Inflammatory macrophage treated with lipopolysaccharide for 4 hours (primary cell): ENCODE measurements at places on chromosomes 3 and 15.

- DNase-seq, result no peak
These were observed 54.4 kb downstream of the C3orf80 start for GRCh38 chr3:160279657-160280056.

DNA sequence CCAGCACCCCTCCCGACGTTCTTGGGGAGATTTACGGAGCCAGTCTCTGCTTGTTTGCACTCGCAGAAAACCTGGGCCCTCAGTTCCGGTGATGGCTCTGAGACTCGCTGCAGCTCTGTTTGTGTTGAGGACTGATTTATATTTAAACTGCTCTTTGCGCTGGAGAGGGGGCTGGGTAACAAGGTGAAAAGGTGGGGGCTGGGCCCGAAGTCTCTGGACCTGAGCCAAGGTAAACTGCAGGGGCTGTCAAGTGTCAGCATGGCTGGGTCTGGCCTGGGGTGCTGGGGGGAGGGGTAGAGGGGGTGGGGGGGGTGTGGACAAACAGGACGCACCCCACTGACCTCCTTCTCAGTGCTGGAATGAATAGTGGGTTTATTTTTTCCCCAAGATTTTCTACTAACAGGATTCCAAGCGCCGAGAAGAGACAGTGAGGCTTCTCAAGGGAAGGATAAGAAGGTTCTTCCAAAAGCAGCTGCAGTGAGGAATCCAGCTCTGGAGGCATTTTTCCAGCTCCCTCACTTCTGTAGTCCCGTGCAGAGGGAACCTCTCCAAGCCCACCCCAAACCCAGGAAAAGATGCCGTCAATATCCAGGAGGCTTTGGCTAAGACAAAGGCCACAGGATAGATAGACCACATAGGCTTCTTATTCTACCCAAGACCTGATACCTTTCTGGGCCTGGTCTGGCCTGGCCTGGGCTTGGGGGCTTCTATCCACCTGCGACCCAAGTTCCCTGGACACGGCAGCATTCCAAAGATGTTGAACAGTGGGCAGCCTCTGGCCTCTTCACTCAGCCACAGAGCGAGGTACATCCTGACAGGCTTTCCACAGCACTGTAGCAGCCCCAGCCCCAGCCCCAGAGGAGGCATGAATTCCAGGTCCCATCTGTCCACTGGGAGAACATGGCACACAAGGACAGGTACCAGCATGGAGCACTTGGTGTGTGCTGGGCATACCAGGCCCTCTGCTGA lies 938 bp upstream of the SLCO2A1 start:
- DNase-seq, result no peak

DNA sequence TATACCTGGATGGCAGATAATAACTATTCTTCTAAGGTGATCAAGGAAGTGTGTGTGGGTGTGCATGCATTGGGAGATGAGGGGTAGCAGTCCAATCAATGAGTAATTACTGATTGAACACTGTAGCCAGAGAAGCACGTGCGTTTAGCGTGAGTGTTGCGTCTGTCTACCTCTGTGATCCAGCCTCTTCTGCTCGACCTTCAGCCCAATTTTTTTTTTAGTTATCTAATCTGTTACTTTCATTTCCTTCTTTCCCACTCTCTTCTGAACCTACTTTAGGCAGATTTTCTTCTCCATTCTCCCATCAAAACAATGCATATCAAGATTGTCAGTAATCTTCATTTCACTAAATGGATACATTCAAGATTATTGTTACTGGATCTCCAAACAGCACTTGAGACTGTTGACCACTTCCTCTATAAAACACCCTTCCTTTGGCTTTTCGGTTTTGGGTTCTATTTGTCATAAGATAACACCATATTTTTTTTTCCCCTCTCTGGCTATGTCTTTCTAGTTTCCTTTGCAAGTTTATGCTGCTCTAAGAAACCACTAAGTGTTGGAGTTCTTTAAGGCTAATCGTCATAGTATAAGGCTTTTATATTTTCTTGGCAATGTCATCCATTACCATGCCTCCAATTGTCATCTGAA lies 41.0 kb downstream of the MCTP2 start:
- no peak for DNase-seq

- DNase-seq, result no peak
These were observed 1036.5 kb downstream of the TUSC7 start for GRCh38 chr3:117746066-117746465.

DNA sequence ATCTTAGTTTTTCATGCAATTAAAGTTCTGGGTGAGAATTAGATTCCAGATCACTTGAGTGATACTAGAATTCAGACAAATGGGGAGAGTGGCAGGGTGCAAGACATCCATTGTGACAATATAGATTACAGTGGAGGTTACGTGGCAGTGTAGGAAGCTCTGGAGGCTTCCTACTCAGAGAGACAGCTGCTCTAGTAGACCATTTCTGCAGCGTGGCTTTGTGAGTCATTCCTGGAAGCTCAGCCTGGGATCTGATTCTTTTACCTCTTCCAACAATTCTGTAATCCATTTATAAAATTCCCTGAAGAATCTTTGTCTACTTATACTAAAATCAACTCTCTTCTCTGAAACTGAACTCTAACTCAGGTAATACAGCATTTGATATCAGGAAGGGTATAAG lies 90.4 kb upstream of the ASB14 start:
- DNase-seq, result no peak
